ENCODE measurements at places on chromosomes 1 and 21. TPM values are rescaled to one million over a fixed set of nuclear protein-coding genes. Genes with fewer than 3 reads are reported as not detected.

SERPINC1 gene
- 0.36 TPM for total RNA-seq

ZNF672 gene
- total RNA-seq, result 66.3 TPM

SPRR5 gene
- total RNA-seq, result not detected

TAF13 gene
- total RNA-seq, result 8.8 TPM

SYCP1 gene
- total RNA-seq, result not detected

HCRTR1 gene
- total RNA-seq, result not detected

ACTN2 gene
- 276 TPM for total RNA-seq

SLAMF9 gene
- total RNA-seq, result not detected

GNG12 gene
- total RNA-seq, result 28.7 TPM

SMCP gene
- not detected for total RNA-seq

PLPP3 gene
- 58.2 TPM for total RNA-seq

IFI44 gene
- total RNA-seq, result not detected

RGS13 gene
- total RNA-seq, result 1.4 TPM

GLUL gene
- 152 TPM for total RNA-seq

CFAP141 gene
- not detected for total RNA-seq

ELOA gene
- 42.1 TPM for total RNA-seq

CD1E gene
- not detected for total RNA-seq

RGSL1 gene
- not detected for total RNA-seq

PLA2G2C gene
- not detected for total RNA-seq

All from cardiac muscle cell (in vitro differentiated cells and primary cell).